ENCODE measurements at places on chromosomes 2 and 18.

GRCh38 chr2:128199141-128199540 lies 108.1 kb downstream of the UGGT1 start:
- no peak for DNase-seq

- DNase-seq, result no peak
Observed at GRCh38 chr18:74689251-74689650, 91.6 kb downstream of the ZNF407 start.

DNA sequence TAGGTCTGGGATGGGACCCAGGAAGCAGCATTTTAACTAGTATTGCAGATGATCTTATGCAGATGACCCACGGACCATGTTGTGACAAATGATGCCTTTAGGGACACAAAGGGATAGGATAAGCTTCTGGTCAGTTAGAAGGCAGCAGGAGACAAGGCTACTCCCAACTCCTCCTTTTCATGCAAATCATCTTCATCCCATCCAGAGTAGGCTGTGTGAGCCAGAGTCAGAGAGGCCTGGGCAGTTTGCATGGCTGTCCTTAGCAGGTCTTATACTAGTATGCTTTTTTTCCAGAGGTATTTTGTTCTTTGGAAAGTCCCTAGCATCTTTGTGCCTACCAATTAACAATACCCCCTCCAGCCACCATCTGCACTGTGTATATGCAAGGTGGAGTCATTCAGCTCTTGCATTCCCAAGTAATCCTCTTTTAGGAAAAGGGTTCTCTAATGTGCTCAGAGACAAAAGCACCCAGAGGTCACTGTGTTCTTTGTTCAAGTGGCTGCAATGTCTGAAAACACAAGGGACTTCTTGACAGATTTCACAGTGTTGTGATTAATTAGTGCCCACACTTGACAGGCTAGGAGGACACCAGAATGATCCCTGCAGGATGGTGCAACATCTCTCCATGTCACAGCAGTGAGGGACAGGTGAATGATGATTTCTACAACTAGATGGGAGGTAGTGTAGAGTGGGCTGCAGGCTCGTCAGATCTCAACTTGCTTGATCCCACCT lies 225.8 kb downstream of the NCKAP5 start:
- DNase-seq, result no peak

- no peak for DNase-seq
Observed at GRCh38 chr2:51710222-51710621, 678.3 kb upstream of the NRXN1 start.

GRCh38 chr2:31675485-31675901 lies 94.8 kb upstream of the SRD5A2 start:
- no peak for DNase-seq

DNA sequence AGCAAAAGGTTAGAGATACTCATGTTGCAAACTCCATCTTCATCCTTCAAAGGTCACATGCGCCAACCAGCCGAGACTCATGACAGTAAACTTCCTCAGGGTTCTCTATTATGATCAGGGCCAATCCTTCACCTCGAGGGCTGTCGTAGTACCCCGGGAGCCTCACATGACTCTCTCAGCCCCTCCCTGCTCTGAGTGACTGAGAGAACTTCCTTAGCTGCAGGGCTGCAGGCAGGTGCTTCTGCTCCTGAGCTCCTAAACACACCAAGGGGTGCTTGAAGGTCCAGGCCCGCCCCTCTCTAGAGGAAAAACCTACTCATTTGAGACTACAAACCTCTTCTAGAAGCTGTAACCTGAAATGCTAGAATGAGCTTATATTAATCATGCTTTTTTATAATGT lies 48.2 kb downstream of the LONRF2 start:
- DNase-seq, result no peak

All from CD4-positive, alpha-beta T cell treated with Interleukin-10 for 1 hour (primary cell).